ENCODE measurements at places on chromosomes 5 and 9. TPM values are rescaled to one million over a fixed set of nuclear protein-coding genes. Genes with fewer than 3 reads are reported as not detected.

The SLC1A3 gene
- total RNA-seq: 20.9 TPM

The GABRA6 gene
- total RNA-seq: not detected

The KIF4B gene
- not detected for total RNA-seq

The NPR3 gene
- 0.50 TPM for total RNA-seq

The SMU1 gene
- 21.5 TPM for total RNA-seq

DNA sequence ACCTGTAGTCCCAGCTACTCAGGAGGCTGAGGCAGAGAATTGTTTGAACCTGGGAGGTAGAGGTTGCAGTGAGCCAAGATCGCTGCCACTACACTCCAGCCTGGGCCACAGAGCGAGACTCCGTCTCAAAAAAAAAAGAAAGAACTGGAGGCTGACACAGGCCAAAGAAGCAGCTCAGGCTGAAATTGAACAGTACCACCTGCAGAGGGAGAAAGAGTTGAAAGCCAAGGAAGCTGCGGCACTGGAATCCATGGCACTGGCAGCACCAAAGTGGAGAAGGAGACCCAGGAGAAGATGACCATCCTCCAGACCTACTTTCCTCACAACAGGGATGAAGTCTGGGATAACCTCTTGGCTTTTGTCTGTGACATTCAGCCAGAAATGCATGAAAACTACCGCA, 11.3 kb upstream of the TMEM141 start:
- DNase-seq: no peak

GRCh38 chr9:125479846-125480615, 218.4 kb downstream of the GAPVD1 start:
- DNase-seq: no peak

DNA sequence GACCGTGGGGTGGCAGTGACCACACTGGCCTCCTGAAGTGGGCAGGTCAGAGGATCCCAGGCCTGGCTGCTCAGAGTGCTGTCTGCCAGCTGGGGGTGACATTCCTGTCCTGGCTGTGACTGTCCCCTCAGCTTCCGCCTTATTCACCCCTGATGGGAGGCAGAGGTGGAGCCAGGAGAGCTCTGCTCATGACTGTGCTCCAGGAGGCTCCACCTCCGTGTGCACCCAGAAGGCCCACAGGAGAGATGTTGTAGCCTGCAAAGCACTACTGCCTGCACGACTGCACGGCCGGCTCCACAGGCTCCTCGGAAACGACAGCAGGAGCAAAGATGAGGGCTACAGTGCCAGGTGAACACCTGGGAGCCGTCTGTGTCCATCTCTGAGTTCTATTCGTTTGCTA, 60.9 kb downstream of the ROPN1L start:
- DNase-seq: no peak

- no peak for DNase-seq
Measured at GRCh38 chr5:56481428-56482357, 248.6 kb upstream of the ANKRD55 start.

DNA sequence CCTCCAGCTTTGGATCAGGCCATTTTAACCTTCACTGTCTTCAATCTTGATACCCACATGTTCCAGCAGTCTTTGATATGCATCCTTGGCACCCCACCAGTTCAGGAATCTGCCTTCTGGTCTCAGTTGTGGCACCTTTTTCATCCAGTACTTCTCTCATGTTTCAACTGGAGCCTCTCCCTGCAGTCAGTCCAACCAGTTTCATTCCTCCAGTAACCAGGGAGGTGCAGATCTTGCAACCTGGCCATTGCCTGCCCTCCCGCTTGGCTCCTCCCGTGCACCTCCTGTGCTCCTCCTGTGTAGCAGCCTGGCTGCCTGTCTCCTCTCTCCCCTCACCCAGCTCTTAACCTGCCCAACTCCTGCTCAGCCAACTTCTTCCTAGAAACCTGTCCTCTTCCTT, 20.2 kb downstream of the FUBP3 start:
- no peak for DNase-seq

DNA sequence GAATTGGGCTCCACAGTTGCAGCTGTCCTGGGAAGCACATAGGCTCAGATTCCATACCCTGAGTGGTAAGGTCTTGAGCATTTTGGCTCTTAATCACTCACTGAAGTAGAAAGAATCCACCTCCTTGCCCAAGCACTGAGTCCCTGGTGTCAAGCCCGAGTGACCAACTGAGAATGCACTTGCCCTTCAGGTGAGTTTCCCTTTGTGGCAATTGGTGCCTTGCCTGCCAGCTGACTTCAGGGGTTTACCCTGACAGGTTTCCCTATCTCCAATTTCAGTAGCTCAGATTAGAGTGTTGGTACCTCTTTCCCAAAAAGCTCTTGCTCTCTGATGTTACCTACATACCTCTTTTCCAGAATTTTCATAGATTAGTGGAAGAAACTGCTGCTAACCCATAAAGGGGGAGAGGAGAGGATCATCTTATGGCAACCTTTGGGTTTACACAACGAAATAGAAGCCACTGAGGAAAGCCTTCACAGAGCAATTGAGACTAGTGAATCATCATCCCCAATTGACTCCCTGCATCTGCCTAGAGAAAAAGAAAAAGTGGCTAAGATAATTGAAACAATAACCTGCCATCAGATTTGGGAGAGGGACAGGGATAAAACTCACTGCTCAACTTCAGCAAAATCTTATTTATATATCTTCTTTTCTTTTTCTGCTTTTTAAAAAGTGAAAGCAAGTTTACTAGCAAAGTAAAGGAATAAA, 48.6 kb downstream of the CCL28 start:
- no peak for DNase-seq

GRCh38 chr5:40842351-40842750, 1.2 kb downstream of the CARD6 start:
- no peak for DNase-seq

GRCh38 chr5:142785206-142785605, 15.0 kb downstream of the ARHGAP26 start:
- no peak for DNase-seq

DNA sequence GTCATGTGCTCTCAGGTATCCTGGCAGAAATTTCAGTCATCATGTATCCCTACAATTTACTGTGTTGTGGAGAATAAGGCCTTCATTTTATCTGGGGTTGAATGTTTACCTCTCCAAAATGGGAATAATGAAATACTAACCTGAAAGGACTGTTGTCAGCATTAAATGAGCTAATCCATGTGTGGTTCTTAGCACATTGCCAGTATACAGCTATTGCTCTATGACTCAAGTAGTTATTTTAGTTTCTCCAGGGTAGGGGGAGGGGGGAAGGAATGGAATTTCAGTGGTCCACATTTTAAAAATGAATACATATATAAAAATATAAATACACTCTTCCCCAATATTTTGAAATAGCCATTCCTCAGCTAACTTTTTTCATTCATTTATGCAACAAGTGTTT, 3.5 kb downstream of the PAM start:
- peak; percentile 66 for DNase-seq

GRCh38 chr5:121762426-121762825, 89.3 kb upstream of the FTMT start:
- no peak for DNase-seq

DNA sequence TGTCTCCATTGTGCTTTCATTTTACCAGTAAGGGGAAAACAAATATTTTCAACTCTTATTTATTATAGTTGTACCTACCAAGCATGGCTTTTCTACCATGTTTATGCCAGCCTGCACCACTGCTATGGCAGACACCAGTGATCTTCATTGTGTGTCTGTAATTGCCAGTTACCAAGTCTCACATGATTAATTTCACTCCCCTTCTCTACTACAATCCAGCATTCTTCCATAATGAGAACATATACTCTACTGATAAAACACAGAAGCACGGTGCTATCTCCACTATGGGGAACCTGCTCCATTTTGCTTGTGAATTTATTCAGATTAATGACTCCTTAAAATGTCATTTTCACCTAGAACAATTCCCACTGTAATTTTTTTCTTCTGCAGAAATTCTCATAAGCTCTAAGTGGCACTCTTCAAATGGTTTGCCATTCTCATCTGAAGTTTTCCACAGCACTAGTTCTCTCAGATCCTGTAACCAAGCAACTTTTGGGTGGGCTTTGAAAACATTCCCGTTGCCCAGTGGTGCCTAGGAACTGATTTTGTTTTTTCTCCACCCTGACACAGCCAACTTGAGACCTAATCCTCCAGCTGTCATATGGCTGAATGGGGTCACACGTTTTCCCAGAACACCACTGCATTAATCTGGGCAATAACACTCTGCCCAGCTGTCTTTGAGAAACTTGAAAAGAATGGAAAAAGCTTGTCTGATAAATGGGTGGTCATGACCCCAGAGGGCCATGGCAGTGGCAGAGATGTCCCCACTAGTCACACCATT, 222.7 kb upstream of the RASEF start:
- DNase-seq: no peak

All from astrocyte (in vitro differentiated cells and primary cell).